ENCODE measurements at places on chromosomes 11 and 22.

GRCh38 chr22:20114506-20115475 is 1.1 kb upstream of the RANBP1 start:
- DNase-seq = no peak

GRCh38 chr11:131841028-131841427 is 470.6 kb downstream of the NTM start:
- DNase-seq = no peak

- DNase-seq = no peak
Measured at GRCh38 chr22:23066200-23067022, 3.9 kb upstream of the GNAZ start.

GRCh38 chr11:7520981-7521487 is 7.2 kb downstream of the PPFIBP2 start:
- DNase-seq = no peak

- no peak for DNase-seq
Measured at GRCh38 chr11:128036006-128036405, 551.4 kb downstream of the ETS1 start.

GRCh38 chr11:116360221-116360941 is 412.4 kb downstream of the BUD13 start:
- no peak for DNase-seq

GRCh38 chr22:38631724-38632123 is 24.5 kb downstream of the FAM227A start:
- no peak for DNase-seq

GRCh38 chr11:78325274-78325781 is 92.3 kb downstream of the GAB2 start:
- DNase-seq = no peak

DNA sequence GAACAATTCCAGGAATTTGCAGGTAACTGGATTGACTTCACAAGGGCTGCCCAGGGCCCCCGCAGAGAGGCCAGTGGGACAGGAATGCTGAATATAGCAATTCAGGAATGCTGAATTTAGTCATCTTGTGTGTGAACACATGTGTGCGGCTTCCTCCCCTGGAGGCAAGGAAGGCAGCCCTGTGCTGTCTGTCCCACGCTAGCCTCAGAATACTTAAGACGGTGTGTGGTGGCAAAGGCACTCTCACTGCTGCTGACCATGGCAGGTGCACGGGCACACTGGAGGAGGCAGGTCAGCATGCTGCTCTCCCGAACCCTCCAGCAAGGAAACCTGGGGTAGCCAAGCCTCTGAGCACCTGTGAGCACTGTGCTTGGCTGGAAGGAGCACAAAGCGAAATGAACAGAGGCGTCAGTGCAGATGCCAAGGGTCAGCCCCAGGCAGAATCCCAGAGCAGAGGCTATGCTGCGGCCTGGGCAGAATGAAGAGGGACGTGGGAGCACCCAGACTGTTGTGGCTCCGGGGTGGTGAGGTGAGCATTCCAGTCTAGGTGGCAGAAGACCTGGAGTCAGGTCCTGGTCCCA is 2.7 kb downstream of the GNAZ start:
- DNase-seq = no peak
